Ascending aorta (tissue), 2 donors: ENCODE measurements at places on chromosomes 11 and 22. TPM values are rescaled to one million over a fixed set of nuclear protein-coding genes. Genes with fewer than 3 reads are reported as not detected.

GRCh38 chr22:33139937-33140336 lies 81.8 kb upstream of the SYN3 start:
- no peak for DNase-seq

DNA sequence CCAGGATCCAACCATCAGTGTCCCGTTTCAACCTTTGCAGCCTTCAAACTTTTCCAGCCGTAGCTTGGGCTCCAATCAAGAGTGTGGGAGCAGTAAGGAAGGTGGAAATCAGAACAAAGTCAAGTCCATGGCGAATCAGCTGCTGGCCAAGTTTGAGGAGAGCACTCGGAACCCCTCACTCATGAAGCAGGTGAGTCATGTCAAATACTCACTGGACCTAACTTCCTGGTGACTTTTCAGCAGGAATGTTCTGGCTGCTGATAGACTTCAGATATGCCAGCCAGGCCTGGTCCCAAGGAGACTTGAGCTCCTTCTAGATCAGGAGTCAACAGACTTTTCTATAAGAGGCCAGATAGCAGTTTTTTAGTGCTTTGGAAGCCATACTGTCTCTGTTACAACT lies 129.0 kb downstream of the MICAL2 start:
- DNase-seq = no peak

GRCh38 chr11:20707876-20708275 lies 38.5 kb downstream of the NELL1 start:
- DNase-seq = no peak

- DNase-seq = no peak
These were observed 828.0 kb downstream of the DLG2 start for GRCh38 chr11:84799112-84799511.

DNA sequence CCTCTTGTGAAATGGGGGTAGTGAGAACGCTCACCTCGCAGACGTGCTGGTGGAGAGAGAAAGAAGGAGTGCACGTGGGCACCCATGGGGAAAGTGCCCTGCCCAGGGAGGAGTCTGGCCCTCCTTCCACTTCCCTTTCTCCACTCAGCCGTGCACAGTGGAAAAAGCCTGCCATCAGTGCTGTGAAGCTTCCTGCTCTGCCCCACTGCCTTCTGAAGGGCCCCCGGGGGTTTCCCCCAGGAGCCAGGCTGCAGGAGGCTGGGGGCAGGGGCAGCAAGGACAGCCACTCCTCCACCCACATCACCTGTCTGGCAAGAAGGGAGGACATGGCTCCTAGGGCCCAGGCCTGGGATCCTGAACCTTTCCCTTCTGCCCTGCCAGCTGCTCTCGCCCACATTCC lies 7.6 kb downstream of the TP53I11 start:
- DNase-seq = no peak

DNA sequence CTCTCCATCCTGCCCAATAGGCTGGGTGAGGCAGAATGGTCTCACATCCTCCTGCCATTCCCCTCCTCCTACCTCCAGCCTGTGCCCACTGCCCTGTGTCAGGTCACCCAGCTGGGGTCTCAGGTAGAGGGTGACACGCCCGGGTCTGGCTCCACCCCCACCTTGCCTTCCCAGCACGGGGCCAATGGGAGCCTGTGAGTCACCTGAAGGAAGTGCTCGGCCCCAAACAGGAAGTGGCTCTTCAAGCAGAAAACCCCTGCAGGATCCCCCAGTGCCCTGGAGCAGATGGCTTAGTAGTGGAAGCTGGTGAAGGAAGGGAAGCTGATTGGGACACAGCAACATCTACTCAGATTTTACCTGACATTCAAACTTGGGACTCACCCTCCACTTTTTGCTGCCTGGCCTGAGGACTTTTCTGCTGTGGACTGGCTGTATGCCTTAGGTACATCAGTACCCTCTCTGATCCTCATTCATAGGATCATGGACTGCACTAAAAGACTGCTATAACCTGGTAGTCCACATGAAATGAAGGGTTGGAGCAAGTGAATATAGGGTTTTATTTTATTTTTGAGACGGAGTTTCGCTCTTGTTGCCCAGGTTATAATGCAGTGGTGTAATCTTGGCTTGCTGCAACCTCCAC lies 33.4 kb downstream of the GDPD5 start:
- no peak for DNase-seq

DNA sequence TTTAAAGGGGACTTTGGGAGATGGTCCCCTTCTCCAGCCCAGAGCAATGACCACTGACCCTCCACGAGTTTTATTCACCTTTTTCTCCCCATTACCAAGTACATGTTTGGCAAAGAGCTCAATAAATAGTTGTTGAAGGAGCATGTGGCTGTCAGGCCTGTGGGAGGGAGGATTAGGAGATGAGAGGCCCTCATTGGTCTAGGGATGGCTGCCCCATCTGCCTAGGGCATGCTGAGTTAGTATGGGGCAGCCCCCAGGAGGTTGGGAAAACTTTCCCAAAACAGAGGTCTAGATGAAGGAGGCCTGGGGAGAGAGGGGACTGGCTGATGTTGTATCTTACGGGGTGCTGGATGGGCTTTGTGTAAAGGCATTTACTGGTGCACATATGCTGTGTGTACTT lies 10.6 kb downstream of the MAFF start:
- no peak for DNase-seq

DNA sequence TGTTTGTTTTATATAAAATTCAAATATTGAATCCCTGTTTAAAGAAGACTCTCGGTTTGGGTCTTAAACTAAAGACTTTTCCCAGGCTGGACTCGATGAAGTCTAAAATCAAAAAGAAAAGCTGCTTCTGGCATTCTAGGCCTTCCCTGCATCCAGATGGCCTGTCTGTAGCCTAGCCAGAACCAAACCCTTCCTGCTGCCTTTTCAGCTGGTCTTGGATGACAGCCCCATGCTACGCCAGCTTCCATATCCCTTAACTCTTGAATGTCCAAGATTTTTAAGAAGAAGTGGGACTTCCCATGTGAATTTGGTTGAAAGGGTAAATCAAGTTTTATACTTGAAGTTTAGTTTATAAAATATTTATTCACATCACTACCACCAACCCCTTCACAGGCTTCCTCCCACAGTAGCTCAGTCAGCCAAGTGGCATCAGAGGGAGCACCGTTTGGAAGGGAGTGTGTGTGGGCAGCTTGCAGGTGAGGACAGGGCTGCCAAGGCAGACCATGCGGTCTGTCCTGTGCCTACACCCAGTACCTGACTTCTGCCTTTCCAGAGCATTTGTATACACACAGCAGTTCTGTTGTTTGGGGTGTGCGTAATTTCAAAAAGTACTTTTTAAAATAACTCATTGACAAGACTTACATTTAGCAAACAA lies 18.2 kb upstream of the PSMA1 start:
- no peak for DNase-seq

- DNase-seq = no peak
These were observed 25.2 kb downstream of the FAM76B start for GRCh38 chr11:95764267-95764898.

DNA sequence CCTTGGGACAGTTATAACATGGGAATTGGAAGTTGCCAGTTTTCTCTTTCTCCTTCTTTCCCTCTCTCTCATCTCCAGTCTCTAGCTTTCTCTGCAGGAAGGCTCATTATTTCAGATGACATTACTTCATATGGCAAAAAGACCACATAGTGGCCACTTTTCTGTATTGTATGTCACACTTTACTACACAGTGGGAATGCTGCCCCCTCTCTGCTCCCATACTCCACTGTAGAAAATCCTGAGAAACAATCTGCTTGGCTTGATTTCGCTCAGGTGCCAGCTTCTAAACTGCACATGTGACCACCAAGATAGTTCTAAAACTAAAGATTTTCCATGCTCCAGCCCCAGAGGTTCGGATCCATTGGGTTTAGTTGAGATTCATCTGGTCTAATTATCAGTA lies 860.7 kb upstream of the CCDC90B start:
- no peak for DNase-seq

DNA sequence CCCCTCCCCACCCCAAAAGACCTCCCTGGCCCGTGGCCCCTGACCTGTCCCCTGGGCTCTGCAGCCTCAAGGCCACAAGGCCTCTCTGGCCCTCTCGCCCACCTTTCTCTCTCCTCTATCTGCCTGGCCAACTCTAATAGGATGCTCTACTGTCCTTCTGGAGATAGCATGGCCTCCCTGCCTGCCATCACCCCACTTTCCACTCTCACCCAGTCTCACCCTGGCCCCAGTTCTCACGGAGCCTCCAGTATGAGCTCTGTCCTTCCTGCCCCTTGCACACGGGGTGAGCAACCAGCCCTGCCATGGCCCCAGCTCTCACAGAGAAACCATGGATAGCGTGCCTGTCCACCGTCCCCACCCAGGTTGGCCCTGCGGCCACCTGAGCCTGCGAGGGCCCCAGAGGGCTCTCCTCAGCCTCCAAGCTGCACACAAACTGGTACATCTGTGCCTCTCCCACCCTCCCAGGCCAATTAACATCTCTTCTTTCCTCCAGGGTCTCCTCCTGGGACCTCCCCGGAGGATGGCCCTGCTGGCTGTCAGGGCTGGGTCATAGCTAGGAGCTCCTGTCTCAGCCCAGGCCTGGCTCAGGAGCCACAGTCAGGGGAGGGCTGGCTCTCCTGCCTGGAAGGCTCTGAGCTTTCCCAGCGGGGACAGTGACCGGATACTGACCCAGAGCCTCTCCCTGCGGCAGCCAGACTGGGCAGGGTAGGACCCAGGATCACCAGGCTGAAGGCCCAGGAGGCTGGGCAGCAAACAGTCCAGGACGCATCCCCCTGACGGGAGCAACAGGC lies 22.3 kb downstream of the RTN4R start:
- no peak for DNase-seq

- DNase-seq = no peak
These were observed 8.9 kb upstream of the SEPTIN5 start for GRCh38 chr22:19705181-19705934.

DNA sequence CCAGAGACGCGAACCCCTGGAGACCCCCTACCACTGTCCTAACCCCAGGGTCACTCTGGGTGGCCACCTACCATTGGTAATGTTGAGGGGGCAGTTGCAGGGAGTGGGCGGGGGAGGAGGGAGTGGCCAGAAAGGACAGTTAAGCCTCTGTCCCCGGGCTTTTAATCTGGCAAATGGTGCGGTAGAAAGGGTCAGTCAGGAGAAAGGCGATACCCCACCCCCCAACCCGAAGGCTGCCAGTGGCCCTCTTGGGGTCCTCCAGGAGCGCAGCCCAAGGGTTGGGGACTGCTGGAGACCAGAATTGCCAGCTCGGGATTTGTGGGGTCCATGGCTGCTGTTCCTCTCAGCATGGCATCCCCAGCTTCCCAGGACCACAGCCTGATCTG lies 742 bp downstream of the P2RY2 start:
- no peak for DNase-seq

- DNase-seq = no peak
These were observed 31.4 kb downstream of the IGLL1 start for GRCh38 chr22:23548501-23549197.

- no peak for DNase-seq
These were observed 344.2 kb downstream of the SHANK2 start for GRCh38 chr11:70908223-70908622.

The SAA1 gene
- 70.4 TPM for total RNA-seq

The POLA2 gene
- 27.4 TPM for total RNA-seq

The ENTHD1 gene
- 0.21 TPM for total RNA-seq

The ACTN3 gene
- total RNA-seq = not detected

The PTPN5 gene
- 6.7 TPM for total RNA-seq

The ANO5 gene
- total RNA-seq = not detected

The FXYD6 gene
- total RNA-seq = 16.4 TPM

The DNAJB7 gene
- not detected for total RNA-seq

The MB gene
- total RNA-seq = not detected

The CBX7 gene
- 261 TPM for total RNA-seq
